ENCODE measurements at places on chromosomes 16 and 17.
A peak's percentile ranks its signal among the peaks of the same experiment; 100 is the strongest.

DNA sequence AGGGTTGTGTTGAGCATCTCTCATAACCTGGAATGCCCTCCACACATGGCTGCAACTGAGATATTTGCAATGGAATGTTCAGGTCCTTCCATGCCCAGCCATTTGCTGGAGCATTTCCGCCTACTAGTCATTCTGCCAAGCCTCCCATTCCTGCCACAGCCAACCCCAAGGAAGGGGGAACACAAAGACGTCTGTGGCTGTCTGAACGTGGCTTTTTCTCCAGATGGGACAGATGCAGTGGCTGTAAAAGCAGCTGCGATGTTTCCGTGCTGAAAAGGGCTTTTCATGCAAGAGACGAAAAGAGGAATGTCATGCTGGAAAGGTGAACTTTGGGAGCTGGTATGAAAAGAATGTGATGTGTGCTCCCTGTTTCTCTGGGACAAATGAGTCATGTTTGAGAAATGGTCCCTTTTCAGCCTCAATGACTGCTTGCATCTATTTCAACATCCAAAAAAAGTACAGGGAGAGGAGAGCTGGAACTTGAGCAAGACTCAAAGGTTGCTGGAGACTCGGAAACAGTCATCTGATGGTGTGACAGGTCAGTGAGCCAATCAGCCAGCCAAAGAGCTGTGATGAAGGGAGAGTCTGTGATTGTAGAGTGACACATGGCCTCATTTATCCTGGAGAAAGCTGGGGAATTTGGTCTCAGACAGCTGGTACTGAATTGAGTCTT, 208.9 kb downstream of the SHISA9 start:
- DNase-seq = no peak

- no peak for DNase-seq
Observed at GRCh38 chr17:77429369-77429968, 288.7 kb downstream of the SEC14L1 start.

- DNase-seq = no peak
Observed at GRCh38 chr16:69113216-69113615, 7.8 kb downstream of the HAS3 start.

DNA sequence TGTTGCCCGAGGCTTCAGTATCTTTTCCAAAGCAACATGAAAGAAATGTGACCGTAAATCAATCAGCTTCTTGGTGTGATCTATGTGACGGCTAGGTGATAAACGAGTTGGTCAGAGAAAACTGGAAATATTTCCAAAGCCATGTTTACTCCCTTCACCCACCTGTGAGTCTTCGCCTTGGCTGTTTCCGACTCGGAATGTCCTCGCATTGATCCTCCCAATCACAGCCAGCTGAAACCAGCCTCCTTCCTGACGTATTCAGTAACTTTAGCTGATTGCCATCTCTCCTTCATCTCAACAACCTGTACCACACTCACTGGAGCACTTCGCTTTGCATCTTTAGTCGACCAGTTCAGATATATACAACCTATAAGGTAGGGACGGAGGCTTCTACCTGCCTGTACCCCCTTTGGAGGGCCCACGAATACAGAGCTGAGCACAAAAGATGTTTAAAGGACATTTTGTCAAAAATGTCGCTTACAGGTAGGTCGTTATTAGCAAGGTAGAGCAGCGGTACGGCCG, 705 bp downstream of the KRABD2 start:
- DNase-seq = peak; percentile 88

DNA sequence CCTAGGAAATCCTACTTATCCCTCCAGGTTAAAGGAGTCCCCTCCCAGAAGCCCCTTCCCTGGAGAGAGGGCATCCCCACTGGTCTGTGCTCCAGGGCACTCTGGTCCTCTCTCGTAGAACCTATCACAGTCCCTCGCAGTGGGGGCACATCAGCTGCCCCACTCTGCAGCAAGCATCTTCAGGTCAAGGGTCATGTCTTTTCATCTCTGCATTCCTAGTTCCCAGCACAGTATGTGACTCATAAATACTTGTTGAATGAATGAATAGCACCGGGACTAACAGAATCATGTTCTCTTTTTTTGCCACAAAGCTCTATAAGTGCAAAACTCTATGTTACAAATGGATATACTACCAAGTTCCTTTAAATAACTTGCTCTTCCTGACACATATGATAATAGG, 36.0 kb downstream of the RNF157 start:
- DNase-seq = peak; percentile 92

- peak; percentile 99 for DNase-seq
Observed at GRCh38 chr16:29961479-29962343, at the start of gene TMEM219. Gene TMEM219, plus strand, starts transcription at chr16:29962079. Its CDS starts 1,065 bp downstream, at chr16:29963144.

GRCh38 chr16:48164907-48165715, 9.3 kb upstream of the ABCC12 start:
- DNase-seq = peak; percentile 90

DNA sequence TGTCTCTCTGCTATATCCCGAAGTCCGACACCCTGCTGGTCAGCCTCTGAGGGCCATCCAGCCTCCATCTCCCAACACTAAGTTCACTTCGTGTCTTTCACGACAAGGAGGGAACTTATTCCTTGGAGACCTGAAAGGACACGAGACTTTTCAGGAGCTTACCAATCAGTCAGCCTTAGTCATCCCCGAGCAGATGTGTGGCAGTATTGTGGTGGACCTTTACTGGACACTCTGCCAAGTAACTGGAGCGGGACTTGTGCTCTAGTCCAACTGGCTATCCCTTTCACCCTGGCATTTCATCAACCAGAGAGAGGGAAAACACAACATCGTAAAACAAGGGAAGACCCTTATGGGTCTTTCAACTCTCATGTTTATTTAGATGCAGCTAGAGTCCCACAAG, 87.1 kb downstream of the EMP2 start:
- no peak for DNase-seq

GRCh38 chr16:86035906-86036305, 136.9 kb downstream of the IRF8 start:
- no peak for DNase-seq

DNA sequence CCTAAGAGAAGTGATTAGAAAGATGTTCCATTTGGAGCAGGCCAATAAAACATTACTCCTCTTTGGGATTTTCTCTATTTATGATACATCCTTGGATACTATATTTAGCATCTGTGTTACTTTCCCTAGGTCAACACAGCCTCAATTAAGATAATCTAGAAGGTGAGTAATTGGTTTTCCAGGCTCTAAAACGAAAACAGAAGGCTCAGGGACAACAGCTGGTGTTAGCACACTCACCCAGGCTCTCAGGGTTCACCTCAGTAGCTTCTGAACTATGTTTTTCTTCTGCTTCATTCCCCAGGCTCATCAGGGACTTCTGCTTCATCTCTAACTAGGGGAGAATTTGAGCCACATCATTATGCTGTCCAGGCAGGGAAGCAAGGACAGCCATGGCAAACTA, 76.6 kb downstream of the ZZEF1 start:
- no peak for DNase-seq

DNA sequence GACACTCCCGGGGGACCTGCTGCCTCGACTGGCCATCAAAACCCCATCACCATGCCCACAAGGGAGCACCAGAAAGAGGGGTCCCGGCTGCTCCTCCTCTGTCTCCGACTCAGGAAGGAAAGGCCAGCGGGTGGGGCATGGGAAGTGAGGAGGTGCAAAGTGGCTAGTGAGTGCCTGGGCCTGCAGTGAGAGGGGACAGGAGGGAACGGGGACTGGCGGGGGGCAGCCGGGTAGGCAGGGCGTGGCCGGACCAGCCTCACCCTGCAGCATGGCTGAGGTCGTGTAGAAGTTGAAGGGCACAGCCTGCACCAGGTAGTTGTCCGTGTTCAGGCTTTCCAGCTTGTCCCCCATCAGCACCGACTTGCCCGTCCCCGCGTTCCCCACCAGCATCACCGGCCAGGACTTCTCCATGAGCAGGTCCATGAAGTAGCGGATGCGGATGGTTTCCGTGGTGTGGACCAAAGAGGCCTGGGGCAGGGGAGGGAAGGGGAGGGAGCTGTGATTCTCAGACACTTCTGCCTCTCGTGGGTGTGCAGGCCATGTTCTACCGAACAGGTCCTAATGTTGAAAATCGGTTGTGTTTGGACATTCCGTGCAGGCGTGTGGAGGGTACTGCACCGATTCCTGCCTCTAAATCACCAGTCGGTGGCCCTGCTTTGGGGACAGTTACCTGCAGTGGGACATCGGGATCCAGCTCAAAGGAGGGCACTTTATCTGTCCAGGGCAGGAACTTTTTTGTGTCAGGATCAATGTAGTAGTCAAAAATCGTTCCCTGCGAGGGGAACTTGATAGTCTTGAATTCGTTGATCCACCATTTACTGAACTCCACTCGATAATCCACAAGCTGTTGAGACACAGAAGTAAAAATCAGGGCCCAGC, 91.7 kb downstream of the DNAH17 start:
- DNase-seq = peak; percentile 66

DNA sequence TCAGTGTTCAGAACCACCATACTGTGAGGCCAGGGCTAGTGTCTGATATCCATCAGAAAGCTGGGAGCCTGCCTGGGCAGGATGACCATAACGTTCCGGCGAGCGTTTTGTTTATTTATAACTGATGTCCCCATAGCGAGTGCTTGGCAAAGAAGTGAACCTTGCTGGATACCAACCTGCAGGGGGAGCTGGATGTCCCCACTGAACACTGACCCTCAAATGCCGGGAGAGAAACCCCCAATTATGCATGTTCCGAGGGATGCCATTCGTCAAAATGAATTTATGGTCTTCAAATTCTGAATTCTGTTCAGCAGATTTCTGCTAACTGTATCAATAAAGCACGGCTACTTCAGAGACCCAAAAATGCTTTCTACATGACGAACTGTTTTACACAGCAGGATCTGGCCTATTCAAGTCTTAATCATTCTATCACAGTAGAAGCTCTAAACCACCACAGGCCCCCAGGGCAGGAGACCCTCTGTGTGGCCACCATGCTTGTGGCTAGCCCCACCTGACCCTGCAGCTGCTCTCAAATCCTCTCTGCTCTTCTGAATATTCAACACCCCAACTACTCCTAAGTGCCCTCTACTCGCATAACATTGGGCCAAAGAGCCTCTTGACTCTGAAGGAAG, 15.2 kb downstream of the MED24 start:
- DNase-seq = peak; percentile 92

DNA sequence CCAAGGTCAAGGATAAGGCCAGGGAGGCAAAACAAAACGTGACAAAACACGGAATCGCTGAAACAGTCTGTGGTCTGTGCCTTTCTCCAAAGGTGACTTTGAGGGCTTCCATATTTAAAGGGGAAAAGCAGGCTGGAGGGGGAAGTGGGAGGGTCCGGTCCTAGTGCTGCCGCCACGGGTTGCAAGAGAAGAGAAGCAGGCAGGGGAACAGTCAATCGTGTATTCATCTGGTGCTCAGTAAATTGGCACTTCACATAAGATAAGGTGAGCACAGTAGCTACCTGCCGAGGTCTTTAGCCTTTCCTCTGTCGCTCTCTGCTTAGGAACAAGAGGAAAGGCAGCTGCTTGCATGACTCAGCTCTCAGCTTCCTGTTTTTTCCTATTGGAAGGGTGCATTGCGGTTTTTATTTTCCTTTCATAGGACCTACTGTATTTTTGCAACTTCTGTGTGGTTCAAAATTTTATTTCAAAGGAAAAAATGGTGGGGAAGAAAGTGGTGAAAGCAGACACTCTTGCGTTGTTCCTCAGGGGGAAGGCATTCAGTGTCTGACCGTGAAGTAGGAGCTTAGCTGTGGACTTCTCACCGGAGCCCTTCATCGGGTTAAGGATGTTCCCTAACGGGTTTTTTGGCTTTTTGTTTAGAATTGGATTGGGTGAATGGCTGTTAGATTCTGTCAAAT, 7.1 kb upstream of the LGALS3BP start:
- peak; percentile 93 for DNase-seq

GRCh38 chr16:9105189-9105588, 13.7 kb downstream of the HAPSTR1 start:
- no peak for DNase-seq

DNA sequence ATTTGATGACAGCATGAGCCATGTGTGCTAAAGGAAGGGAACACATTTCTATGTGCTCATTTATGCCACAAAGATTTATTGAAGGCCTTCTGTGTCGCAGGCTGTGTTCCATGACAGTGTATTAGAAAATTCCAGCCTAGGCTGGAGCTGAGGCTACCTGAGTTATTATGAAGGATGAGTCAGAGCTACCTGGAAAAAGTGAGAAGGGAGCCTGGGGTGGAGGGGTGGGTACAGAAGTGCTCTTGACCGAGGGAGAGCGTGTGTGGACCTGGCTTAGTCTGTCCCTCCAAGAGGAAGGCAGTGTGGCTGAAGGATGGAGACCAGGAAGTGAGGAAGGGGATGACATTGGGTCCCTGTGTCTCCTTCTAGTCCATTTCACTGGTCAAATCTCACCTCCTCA, 98.3 kb downstream of the N4BP1 start:
- no peak for DNase-seq

- DNase-seq = no peak
Observed at GRCh38 chr16:89484923-89485679, 5.3 kb downstream of the ANKRD11 start.

DNA sequence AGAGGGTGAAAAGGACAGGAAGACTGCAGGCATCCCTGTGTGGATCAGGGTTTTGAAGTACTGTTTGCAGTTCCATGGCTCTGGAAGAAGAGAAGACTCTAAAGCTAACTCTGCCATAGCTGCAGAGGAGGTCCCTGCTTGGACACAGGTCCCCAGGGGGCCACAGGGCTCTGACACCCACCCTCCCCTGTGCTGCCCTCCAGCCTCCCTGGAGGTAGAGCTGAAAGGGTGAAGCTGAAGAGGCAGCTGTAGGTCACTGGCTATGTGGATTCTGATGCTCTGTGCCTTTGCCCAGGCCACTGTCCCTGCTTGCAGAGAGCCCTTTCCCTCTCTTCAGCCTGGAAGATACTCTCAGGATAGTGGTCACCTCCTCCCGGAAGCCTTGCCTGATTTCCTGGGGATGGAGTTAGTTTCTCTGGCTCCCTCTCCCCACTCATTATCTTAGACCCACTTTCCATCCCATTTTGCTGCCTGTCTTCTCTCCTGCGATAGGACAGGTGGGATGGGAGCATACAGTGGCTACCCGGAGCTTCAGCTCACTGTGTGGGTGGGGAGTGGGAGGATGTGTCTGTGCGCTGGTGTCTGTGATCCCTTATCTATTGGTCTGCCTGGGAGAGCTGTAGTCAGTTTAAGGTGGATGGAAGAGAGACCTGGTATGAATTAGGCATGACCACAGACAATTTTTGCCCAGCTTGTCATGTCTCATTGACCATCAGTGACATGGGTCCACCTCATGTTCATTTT, 89.8 kb upstream of the TMEM97 start:
- no peak for DNase-seq

DNA sequence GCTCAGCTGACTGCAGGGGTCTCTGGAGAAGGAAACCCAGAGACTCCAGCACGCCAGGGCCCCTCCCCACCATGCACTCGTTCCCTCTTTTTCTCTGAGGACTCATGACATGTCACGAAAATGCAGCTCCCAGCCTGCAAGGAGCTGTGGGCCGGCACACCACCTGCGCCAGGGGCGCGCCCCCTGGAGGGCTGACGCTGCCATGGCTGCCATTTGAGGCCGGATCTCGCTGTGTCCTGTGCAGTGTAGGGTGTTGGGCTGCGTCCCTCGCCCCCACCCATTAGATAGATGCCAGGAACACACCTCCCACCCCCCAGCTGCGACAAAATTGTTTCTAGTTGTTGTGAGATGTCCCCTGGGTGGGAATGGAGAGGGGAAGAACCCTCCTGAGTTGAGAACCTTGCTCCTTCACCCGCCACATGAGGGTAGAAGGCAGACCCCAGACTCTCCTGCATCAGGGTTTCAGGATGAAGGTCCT, 8.2 kb downstream of the SYNGR2 start:
- DNase-seq = peak; percentile 92

GRCh38 chr17:76131692-76132573, 9.1 kb downstream of the FOXJ1 start:
- DNase-seq = peak; percentile 69

- peak; percentile 98 for DNase-seq
Observed at GRCh38 chr16:86566966-86567700, 504 bp downstream of the FOXC2 start.
